ENCODE measurements at places on chromosomes 1 and 21.

DNA sequence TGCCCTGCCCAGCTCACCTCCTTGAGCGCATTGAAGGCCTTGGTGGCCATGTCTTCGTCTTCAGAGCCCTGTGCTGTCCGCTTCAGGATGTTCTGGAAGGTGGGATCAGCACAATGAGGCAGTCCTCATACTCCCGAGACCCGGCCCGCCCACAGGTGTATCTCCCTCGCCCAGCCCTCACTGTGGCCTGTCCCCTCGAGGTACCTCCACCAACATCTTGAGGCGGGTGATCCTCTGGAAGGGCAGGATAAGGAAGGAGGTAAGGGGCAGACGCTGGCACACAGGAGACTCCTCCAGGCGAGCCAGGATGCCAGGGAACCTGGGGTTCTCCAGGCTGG is 7.1 kb downstream of the ARHGEF19 start:
- no peak for DNase-seq

GRCh38 chr1:23692308-23692871 is 784 bp downstream of the RPL11 start:
- DNase-seq = no peak

DNA sequence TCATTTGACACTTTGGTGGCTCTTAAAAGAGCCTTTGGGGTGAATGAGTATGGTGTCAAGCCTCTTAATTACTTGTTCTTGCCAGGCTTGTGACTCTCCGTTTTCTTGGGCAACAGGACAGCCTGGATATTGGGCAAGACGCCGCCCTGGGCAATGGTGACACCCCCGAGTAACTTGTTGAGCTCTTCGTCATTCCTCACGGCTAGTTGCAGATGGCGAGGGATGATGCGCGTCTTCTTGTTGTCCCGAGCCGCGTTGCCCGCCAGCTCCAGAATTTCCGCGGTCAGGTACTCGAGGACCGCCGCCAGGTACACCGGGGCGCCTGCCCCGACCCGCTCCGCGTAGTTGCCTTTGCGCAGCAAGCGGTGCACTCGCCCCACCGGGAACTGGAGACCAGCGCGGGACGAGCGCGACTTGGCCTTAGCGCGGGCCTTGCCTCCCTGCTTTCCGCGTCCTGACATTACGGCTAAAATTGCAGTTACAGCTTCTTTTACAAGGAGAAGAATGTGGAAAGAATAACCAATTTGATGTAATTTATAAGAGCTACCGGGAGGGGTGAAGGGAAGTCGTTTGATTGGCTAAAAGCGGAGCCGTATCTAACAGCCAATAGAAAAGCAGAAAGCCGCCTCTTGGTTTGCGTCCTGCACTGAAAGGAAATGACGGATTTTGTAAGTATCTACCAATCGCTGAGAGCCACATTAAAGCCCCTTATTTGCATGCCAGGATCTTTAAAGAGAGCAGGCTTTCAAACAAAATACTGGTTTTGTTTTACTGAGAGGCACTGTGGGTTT is 11.7 kb upstream of the BOLA1 start:
- peak; percentile 79 for DNase-seq

DNA sequence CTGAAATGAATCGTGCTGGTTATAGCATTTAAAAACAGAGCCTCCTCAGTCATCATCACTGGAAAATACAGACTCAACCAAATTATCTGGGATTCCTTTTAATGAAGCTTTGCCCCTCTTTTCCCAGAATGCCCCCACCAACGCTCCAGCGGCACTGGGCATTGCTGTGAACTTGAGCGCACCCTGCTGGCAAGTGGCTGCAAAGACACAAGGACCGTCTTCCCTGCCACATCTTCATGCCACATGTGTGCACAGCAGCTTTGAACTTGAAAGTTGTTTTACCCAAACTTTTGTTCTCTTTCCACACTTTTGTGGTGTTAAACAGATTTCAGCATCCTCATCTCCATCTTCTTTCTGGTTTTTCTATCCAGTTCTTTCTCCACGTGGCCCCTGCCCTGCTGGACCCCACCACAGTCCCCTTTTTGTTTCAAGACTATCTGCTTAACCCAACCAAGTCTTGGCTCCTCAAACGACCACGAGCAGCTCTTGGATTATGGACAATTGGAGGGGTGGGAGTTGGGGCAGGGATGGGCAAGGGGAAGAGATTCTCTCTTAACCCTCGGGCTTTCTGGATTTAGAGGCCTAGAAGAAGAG is 12.8 kb upstream of the LMX1A start:
- peak; percentile 68 for DNase-seq

GRCh38 chr1:100458661-100459357 is 79.1 kb upstream of the GPR88 start:
- DNase-seq = no peak

DNA sequence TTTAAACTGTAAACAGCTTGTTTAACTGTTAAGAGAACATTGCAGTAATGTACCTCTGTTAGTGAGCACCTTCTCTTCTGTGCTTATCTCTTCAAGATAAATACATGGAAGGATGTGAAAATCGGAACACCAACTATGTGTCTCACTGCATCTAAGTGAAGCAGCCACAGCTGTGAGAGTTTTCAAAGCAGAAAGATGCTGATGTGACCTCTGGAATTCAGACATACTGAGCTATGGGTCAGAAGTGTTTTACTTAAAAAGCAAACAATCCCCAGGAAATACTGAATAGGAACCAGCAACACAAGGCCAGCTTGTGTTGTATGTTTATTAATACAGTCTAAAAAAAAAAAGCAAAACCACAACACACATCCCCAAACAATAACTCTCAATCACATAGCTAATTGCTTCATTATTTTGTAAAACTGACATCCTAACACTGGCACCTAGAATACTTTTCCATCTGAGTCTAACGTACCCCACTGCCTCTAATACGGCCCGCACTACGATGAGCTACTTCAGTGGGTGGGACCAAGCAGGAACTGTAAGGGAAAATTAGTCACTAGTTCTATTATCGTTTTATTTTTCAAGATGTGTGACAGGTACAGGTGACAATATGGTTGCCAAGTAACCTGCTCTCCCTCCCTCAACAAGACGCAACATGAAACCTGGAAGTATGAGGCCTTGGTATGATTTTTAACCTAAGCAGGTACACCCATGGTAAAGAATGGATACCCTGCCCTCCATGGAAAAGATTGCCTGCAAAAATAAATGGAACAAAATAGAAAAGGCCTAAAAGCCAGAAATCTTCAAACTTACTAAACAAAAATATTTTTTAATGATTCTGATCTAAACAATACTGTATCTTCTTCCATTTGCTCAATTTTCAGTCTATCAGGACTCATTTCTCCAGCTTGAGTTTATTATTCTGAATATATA is 13.9 kb downstream of the ERRFI1 start:
- no peak for DNase-seq

GRCh38 chr1:150352866-150353265 is 11.1 kb upstream of the RPRD2 start:
- DNase-seq = no peak

GRCh38 chr1:62964141-62964540 is 180.2 kb downstream of the ATG4C start:
- no peak for DNase-seq

GRCh38 chr1:51294566-51295184 is 35.7 kb downstream of the TTC39A start:
- no peak for DNase-seq

GRCh38 chr21:15659753-15660422 is 69.9 kb upstream of the USP25 start:
- no peak for DNase-seq

GRCh38 chr1:116804736-116805135 is 50.5 kb downstream of the CD2 start:
- DNase-seq = no peak

DNA sequence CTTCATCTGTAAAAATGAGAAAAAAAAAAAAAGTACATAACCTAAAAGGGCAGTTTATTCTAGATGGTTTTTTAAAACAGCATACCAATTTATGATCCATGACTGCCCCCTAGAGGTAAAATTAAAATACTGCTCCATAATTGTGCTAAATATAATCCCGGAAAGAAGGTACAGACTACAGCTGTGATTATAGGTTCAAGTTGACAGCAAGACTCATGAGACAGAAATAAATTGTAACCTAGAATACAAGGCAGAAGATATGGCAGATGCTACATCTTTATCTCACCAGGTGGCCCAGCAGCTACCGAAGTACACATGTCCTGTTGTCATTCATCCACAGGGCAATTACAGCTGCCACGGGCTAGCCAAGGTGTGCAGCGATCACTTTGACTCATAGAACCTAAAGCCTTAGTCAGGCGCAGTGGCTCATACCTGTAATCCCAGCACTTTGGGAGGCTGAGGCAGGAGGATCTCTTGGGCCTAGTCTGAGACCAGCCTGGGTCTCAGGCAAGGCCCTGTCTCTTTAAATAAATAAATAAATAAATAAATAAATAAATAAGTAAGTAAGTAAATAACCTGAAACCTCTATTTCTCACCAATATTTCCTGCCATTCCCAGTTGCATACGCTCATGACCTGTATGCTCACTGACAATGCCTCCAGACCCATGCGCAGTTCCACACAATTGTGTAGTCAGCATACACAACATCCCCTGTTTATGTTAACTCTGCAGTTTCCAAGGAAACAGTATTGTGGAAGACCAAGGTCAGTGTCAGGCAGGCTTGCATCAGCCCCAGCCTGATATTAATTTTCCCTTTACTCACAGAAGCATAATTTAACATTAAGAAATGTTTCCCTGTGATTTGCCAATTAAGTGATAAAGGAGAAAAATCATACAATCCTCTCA is 18.3 kb upstream of the PPIE start:
- no peak for DNase-seq

- no peak for DNase-seq
Measured at GRCh38 chr1:48051466-48052126, 54.4 kb upstream of the TRABD2B start.

DNA sequence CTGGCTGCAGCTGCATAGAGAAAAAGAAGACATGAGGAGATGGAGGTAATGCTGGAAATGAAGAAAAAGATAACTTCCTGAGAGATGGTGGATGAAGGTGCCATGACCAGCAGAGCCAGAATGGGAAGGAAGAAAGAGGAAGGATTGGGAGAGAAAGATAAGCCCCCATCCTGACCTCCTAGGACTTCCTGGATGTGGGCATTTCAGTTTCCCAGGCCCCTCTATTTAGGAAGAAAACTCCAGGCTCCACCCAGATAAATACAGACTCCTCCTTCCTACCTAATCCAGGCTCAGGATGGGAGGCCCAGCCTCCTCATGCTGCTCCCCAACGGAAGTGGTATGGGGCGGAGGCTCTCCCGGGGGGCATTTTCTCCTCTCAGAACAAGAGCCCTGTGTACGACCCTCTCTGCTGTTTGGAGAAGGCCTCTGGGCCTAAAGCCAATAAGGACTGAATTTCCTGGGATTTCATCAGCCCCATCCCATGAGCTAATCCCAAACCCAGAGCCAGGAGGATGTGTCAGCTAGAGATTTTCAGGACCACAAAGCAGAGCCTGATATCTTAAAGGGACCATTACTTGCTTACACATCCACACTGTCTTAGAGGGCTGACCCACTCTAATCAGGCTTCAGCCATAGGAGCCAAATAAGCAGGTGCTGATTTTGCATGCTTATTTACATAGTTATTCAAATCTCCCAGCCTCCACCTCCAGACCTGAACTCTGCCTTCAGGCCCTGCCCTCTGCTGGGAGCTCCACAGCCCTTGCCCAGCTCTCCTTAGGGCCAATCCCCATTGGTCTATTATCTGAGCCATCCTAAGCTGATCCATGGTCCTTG is 5.1 kb upstream of the ARHGEF2 start:
- no peak for DNase-seq

Data from stimulated activated CD4-positive, alpha-beta T cell treated with anti-CD3 and anti-CD28 coated beads, Interleukin-15, amount 100 ng/mL, for 24 hours (primary cell).